SK-N-MC (cell line): ENCODE measurements at places on chromosomes 13 and 19.

DNA sequence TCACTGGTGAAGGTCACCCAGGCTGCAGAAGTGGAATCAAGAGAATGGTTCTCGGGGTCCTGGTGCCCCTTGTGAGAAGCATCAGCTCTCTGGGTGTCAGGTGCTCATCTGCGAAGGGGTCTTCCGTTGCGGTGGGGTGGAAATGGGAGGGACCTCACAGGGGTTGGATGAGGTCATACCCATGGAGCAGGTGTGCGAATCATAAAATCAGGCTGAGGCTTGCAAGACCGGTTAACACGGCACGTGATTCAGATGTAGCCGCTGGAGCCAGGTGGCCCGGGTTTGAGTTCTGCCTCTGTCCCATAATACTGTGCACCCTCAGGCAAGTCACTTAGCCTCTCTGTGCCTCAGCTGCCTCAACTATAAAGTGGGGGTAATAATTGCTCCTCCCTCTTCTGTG lies 3.9 kb upstream of the KLK15 start:
- no peak for DNase-seq

GRCh38 chr13:45198924-45199323 lies 1.9 kb downstream of the KCTD4 start:
- no peak for DNase-seq

- no peak for DNase-seq
Observed at GRCh38 chr13:98253526-98253925, 76.5 kb upstream of the RNF113B start.

DNA sequence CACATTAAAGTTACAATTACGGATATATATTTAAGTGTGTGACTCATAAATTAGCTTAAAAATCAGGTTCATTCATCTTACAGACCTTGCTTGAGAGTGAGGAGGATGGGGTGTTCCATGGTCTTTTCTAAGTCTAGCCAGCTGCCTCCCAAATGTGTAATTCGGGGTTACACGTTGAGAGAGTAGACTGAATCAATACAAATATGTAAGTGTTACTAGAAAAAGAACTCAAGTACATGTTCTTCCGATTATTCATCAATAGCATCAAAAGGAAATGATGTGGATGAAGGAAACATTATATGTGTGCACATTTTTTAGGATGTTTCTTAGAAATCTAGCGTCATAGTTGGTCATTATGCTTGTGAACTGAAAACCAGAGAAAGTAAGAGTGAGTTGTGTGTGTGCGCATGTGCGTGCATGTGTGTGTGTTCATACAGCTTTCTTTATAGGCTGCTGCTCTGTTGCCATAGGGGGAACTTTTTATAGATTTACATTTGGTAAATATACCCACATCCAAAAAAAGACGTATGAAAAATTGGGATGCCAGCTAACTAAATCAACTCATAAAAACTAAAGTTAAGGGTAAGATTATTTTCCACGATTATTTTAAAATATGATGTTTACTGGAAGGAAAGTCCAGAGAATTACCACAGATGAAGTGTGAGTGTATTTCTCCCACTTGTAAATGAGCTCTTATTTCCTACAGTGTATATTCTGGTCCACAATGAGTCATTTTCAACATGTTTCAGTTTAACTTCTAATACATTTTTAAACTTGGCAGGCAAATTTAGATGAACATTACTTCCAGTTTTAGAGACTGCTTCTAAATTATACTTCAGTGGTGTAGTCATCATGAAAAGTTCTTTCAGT lies 82.4 kb downstream of the PIBF1 start:
- DNase-seq, result no peak

GRCh38 chr13:30615866-30616541 lies 1.7 kb upstream of the USPL1 start:
- DNase-seq, result no peak

- DNase-seq, result no peak
Observed at GRCh38 chr19:29259153-29259552, 46.2 kb upstream of the UQCRFS1 start.

- no peak for DNase-seq
Observed at GRCh38 chr13:45315520-45316167, 25.3 kb downstream of the TPT1 start.

- DNase-seq, result no peak
Observed at GRCh38 chr13:75222031-75222430, 259.9 kb downstream of the TBC1D4 start.

DNA sequence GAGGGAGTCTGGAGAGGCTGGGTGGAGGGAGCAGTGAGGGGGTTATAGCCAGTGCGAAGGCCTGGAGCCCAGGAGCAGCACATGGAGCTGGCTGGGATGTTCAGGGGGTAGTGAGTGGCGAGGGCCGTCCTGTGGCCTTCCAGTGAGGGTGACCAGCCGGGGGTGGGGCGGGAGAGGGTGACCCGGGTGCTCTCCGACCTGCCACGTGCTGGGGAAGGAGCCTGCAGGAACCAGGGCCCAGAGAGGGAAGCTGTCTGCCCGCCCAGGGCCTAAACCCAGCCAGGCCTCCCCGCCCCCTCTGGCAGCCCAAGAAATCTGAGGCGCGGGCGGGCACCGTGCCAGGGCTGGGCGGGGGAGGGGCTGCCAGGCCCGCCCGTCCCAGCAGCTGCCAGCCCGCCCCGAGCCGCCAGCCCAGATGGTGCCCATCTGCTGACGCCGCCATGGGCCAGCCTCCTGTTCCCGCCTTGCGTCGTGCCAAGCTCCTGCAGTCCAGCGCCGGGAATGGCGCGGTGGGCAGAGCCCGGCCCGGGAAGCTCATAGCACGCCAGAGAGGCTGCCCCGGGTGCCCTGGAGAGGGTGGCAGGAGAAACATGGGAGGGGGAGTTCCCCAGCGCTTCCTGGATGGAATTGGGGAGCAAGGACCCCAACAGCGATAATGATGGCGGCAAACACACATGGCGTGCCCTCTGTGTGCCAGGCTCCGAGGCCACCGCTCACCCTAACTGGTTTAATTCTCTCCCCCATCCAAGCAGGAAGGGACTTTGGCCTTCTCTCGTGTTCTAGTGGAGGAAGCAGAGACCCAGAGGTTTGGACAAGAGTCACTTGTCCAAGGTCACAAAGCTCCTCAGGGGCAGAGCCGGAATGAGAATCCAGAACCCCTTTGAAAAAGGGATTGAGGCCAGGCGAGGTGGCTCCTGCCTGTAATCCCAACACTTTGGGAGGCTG lies 21.5 kb downstream of the NFIC start:
- DNase-seq, result no peak

DNA sequence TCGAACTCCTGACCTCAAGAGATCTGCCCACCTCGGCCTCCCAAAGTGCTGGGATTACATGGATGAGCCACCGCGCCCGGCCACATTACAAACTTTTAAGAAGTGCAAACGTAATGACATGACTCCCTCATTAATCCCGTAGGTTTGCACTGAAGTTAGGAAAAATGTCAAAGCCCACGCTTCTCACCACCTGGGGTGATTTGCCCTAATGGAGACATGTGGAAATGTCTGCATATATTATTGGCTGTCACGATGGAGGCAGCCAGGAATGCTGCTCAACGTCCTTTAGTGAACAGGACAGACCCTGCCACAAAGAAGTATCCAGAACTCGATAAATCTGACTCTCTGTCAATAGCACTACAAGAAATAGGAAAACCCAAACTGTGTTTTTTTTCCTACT lies 21.0 kb downstream of the NLRP9 start:
- no peak for DNase-seq

DNA sequence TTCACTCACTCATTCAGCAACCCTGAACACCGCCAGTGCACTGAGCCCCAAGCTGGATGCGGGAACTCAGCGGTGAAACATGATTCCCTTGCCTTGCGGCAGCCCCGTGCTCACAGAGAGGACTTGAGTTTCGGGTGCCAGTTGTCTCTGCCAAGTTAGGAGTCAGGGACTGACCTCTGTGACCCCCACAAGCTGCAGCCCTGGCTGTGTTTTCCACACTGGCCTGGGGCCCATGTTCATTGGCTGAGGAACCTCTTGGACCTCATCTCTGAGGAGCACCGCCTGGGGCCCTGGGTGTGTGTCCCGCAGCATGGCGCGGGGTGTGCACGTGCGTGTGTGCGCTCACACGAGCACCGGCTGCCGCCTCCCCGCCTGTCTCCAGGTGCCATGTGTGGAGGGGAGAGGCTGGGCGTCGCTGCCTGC lies 31.0 kb downstream of the CAPN12 start:
- DNase-seq, result no peak

DNA sequence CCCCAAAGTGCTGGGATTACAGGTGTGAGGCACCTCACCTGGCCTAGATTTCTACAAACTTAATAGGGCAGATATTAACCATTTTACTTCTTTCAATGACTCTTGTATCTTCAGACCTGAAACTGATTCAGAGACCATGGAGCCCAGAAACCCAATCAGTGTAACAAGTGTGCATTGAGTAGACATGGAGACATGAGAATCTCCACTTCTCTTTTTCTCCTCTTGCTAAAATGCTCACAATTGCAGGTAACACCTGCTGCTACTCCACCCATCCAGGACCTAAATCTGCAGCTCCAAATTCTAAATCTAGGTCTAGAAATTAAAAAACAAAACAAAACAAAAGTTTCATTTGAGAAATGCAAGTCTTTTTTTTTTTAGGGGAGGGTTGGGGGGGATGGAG lies 42.2 kb upstream of the ZNF681 start:
- no peak for DNase-seq

DNA sequence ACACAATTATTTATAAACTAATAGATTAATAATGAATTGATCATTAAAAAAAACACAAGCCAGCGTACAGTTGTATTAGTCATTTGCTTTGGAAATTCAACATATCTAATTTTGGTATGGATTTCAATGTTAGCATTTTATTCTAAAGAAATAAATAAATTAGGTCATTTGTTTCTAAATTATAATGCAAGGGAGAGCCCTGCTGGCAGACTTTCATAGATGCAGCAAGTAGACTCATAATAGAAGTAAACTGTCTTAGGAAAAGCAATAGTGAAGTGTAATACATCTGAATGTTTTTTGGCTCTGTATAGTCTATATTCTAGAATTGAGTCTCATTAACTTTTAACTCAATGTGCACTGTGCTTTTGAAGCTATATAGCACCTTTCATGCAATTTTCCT lies 982.4 kb upstream of the MIR17HG start:
- no peak for DNase-seq

- DNase-seq, result no peak
Observed at GRCh38 chr19:31678421-31678820, 329.2 kb upstream of the TSHZ3 start.

GRCh38 chr13:108669381-108669780 lies 40.0 kb downstream of the MYO16 start:
- no peak for DNase-seq

- DNase-seq, result no peak
Observed at GRCh38 chr19:34189917-34190425, 17.7 kb downstream of the LSM14A start.

DNA sequence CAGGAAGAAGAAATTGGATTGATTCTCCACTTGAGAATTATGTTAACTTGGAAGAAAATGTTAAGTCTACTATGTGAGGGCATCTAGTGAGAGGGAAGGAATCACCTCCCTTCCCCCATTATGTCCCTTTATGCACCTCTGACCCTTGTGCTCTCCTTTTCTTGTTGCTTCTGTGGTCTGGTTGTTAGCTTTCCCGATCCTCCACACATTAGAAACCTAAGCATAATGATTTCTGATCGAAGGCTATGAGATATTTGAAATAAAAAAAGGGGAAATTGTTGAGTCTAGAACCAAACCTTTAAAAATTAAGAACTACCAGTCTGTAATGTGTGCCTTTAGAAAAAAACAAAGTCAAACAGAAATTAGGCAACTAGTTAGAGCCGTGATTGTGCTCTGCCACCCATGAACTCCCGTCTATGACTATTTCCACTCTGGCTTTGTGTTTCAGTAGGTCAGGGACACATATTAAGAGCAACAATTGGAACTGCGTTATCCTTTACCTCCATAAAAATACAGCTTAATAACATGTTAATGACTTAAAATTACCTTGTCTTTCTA lies 463 bp upstream of the GPC6 start:
- no peak for DNase-seq

GRCh38 chr19:42455621-42456081 lies 12.9 kb upstream of the CXCL17 start:
- DNase-seq, result no peak

- no peak for DNase-seq
Observed at GRCh38 chr13:86569119-86569518, 769.9 kb upstream of the SLITRK6 start.

GRCh38 chr19:6260912-6261650 lies 18.7 kb downstream of the MLLT1 start:
- DNase-seq, result no peak

DNA sequence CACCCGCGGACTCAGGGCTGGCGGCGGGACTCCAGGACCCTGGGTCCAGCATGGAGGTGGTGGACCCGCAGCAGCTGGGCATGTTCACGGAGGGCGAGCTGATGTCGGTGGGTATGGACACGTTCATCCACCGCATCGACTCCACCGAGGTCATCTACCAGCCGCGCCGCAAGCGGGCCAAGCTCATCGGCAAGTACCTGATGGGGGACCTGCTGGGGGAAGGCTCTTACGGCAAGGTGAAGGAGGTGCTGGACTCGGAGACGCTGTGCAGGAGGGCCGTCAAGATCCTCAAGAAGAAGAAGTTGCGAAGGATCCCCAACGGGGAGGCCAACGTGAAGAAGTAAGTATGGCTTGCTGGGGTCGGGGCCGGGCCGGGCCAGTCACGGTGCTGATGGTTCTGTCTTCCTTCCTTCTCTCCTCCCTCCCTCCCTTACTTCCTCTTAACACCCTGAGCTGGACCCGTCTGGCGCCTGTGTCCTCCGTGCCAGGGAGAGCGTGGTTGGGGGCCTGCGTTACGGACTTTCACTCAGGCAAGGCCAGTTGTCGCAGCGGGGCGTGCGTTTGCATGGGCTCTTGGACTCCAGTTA lies 1.4 kb downstream of the STK11 start:
- no peak for DNase-seq

DNA sequence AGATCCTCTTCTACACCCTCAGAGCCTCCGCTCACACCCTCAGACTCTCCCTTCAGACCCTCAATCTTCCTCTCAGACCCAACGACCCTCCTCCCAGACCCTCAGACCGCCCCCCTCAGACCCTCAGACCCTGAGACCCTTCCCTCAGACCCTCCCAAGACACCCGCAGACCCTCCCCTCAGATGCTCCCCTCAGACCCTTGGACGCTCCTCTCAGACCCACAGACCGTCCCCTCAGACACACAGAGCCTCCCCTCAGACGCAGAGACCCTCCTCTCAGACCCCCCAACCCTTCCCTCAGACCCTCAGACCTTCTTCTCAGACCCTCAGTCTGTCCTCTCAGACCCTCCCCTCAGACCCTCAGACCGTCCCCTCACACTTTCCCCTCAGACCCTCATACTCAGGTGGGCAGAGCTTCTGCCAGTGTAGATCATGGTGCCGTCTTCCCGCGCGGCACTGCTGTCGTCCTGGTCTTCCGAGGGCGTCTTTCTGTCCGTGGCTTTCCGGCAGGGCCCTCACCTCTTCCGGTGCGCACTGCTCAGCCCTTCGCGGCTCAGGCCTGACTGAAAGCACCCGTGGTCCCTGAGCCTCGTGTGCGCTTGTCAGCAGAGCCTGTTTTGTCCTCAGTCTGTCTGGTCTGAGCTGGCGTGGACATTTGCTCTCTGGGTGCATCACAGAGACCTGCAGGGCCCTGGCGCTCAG lies 18.9 kb upstream of the TFDP1 start:
- DNase-seq, result no peak
